ENCODE measurements at places on chromosomes 12 and 14.

DNA sequence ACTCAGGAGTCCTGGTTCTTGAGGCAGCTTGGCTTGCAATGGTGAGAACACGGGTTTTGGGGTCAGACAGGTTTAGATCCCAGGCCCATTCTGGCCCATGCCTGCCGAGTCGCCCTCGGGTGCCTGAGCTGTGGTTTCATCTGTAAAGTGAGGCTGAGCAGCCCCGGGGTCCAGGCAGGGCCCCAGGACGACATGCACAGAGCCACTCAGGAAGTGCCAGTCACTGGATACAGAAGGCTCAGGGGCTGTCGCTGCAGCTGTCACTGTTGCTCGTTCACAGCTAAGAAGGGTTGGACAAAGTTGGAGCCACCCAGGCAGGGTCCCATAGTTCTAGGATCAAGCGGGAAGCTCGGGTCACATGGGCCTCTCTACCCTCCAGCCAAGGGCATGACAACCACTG, 403.1 kb downstream of the BCL11B start:
- no peak for DNase-seq

DNA sequence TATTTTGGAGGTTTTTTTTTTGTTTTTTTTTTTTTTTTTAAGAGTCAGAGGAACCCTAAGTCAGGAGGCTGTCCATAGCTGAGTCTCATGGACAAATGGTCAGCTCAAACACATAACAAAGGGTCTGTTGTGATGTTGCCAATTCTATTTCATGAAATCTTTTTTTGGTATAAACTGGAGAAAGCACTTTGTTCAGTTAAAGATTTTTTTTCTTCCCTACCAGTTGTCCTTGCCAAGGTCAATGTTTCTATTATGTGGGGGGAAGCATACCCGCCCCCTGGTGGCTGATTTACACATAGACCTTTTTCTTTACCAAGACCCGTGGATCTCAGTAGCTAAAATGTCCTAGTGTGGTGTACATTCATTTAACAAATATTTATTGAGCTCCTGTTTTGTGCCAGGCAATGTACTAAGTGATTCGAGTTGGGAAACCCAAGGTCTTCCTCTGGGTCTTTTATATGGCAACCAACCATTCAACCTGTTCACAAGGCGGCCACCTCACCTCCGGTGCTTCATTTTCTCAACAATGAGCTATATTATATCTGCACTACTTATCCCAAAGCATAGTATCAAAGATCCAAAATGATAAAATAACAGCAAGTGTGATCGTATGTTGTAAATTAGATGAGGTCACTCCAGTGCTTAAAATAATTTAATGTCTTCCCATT, 214.5 kb downstream of the PAH start:
- DNase-seq: peak; percentile 72

DNA sequence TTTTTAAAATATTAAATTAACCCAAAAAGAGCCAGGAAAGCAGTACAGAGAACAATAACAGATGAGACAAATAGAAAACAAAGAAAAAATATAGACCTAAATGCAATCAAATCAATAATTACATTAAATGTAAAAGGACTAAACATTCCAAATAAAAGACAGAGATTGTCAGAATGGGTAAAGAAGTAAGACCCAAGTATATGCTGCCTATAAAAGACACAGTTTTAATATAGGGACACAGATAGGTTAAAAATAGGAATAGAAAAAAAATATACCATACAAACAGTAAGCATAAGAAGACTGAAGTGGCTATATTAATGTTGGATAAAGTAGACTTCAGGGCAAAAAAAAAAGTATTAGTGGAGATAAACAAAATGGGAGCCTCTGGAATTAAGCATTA, 163.1 kb upstream of the BCL2L14 start:
- DNase-seq: no peak

- DNase-seq: no peak
Measured at GRCh38 chr14:105866841-105867321, 340.5 kb downstream of the TMEM121 start.

DNA sequence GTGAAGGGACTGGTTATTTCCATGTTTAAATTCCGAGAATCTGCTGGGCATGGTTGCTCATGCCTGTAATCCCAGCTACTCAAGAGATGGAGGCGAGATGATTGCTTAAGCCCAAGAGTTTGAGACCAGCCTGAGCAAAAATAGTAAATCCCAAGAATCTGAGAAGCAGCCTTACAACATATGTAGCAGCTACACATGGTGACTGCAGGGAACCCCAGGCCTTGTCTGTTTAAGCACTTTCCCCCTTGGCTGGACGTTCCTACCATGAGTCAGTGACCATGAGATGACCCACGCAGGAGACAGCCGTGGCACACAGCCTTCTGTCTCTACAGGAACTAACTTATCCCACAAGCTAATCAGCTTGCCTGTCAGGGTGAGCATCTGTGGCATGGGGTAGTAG, 5.5 kb upstream of the SLC24A4 start:
- DNase-seq: no peak

DNA sequence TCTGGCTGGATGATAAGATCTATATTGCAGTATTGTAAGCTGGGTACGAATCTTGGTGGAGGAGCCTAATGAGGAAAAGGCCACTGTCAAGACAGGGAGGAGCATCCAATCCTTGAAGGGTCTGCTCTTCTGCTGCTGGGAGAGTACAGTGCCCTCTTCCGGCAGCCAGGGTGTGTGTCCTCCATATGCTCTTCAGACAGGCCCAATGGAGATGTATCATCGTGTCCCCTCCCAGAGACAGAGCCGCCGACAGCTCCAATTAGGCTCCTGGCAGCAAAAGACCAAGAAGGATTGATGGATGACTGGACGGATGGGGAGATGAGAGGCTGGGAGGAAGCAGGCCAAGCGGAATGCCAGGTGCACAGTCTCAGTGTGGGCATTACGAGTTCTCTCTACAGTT, 51.6 kb upstream of the PIWIL1 start:
- DNase-seq: no peak

DNA sequence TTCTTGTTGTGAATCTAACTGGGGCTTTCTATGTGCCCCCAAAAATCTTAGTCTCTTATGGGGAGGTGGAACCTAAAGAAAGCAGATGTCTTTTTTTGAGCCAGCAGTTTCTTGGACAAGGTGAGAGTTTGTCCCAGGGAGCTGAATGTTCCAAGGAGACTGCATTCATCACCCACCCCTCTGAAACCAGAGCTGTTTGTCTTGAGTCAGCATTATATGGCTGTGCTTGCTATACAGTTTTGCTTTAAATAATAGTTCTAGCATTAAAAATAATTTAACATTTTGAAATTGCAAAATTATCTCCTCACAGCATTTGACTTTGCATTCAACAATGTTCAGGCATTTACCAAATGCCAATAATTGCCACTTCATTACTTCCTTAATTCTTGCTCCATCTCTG, 813.3 kb downstream of the BCL11B start:
- no peak for DNase-seq

GRCh38 chr12:2456813-2457186, 338.0 kb upstream of the FKBP4 start:
- DNase-seq: no peak

Data from hematopoietic multipotent progenitor cell (in vitro differentiated cells).